ENCODE measurements at places on chromosomes 5 and 9.

DNA sequence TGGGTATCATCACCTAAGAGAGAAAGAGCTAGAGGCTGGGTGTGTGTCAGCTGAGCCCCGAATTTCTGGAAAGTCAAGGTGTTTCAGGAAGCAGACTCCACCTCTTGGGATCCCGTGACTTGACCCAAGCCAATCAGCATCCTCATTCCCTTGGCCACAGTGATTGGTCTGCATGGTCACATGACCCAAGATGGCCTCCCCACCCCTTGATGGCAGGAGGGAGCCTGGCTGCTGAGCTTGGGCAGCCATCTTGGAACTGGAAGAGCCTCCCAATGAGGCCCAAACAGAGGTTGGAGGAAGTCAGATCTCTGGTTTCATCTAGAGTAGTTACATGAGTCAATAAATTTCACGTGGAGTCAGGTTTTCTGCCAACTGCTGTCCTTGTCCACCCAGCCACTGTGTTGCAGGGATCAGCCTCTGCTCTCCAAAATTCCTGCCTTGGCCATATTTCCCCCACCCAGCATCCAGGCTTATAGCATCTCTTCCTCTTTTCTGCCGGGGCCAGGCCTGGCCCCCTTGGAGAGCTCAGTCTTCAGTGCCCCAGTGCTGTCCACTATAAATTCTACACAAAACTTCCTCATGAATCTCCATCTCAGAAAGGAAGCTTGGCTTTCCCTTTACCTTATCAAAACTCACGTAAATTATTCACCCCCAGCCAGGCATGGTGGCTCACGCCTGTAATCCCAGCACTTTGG lies 17.2 kb upstream of the SUSD3 start:
- DNase-seq: no peak

GRCh38 chr5:10464173-10464572 lies 22.5 kb downstream of the ROPN1L start:
- no peak for DNase-seq

DNA sequence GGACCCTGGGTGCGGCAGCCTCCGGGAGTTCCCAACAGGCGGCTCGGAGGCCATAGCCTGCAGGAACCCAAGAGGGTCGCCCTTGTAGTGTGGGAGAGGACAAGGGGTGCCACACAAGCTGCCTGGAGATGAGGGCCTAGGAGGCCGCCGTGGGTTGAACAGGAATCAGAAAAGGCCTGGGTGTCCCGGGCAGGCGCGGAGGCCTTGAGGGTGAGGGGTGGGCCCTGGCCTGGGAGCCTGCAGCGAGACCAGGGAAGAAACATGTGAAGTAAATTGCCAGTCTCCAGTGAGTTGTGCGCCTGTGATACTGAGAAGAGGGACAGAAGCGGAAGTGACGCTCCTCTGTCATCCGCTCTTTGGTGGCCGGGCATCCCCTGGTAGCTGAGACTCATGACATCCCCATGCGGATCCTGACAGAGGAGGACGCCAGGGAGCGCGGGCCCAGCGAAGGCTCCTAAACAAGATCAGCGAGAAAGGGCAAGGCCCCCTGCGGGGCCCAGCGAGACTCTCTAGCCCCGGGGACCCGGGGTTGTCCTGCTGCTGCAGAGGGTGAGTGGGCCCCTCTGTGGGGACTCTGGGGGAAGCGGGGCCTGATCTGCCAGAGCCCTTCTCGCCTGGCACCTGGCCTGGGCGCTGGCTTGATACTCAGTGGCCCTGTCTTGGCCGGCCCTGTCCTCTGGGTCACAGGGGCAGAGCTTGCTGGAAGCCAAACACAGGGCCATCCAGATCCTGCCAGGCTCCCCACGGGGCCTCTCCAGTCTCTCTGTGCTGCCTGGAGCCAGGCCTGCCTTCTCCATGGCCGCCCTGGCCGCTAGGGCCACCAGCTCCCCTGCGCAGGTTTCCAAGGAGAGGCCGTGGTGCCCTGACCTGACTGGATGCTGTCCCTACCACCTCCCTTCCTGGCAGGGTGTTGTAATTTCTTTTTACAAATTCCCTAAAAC lies 788.4 kb downstream of the TLE4 start:
- no peak for DNase-seq

DNA sequence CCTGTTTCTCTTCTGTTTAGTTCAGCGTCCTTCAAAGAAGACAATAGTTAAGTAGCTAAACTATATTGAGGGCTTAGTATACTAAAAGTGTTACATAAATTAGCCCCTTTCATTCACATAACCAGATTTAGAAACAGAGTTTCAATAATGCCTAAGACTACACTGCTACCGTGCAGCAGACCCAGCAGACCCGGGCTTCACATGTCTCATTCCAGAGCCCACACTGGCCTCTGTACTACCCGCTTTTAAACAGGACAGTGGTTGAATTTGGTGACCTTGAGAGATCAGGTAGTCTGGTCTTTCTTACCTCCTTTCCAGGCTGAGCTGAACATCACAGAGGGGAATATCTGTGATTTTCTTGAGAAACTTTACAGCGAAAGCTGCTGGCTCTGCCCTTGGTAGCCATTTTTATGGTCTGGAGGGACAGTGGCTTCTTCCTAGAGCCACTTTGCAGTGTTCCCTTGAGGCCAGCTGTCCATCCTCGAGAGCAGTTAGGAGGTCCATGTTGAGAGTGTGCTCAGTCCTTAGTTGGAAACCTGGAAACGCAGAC lies 56.5 kb downstream of the SLC22A5 start:
- no peak for DNase-seq

GRCh38 chr9:134272302-134273023 lies 53.8 kb upstream of the RXRA start:
- no peak for DNase-seq

GRCh38 chr5:7245121-7245651 lies 150.8 kb upstream of the ADCY2 start:
- DNase-seq: no peak

DNA sequence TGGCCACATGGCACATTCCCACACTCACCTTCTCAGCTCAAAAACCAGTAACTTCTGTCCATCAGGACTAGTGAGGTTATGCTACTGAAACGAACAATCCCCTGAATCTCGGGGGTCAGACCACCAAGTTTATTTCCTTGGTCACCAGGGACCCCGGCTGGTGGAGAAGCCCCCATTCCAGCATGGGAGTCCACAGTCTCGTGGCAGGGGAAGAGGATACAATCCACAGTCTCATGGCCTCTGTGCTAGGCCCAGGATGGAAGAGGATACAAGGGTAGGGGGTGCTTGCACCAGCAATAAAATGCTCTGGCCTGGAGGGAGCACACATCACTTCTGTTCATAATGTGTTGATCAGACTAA lies 7.4 kb upstream of the CARD19 start:
- DNase-seq: no peak

DNA sequence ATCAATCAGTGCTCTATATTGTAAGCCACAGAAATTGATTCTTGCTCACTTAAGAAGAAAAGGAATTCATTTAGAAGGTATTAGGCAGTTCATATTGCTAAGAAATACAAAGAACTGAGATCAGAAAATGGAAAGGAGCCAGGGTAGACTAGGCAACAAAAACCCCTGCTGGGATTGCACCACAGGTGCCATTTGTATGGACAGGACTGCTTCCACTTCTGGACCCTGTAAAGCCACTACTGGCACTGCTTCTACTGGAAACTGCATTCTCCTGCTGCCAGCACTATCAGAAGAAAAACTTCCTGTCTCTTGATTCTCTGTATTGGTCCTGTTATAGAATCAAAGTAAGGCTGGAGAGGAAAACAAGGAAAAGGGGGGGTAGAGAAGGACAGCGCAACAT lies 45.9 kb downstream of the CERT1 start:
- DNase-seq: no peak

DNA sequence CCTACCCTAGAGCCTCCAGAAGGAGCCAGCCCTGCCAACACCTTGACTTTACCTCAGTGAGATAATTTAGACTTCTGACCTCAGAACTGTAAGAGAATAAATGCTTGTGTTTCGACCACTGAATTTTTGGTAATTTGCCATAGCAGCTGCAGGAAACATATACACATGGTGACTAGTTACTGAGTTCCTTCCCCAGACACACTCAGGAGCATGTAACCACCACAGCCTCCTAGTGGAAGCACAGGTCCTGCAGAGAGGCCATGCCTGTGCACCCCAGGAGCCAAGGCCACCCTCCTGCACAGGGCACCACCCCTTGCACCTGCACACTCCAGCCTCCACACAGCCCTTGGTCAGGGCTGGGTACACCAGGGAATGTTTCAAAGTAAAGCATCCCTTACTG lies 7.6 kb upstream of the CAMSAP1 start:
- DNase-seq: no peak

- no peak for DNase-seq
Measured at GRCh38 chr5:34500236-34500847, 155.8 kb upstream of the RAI14 start.

DNA sequence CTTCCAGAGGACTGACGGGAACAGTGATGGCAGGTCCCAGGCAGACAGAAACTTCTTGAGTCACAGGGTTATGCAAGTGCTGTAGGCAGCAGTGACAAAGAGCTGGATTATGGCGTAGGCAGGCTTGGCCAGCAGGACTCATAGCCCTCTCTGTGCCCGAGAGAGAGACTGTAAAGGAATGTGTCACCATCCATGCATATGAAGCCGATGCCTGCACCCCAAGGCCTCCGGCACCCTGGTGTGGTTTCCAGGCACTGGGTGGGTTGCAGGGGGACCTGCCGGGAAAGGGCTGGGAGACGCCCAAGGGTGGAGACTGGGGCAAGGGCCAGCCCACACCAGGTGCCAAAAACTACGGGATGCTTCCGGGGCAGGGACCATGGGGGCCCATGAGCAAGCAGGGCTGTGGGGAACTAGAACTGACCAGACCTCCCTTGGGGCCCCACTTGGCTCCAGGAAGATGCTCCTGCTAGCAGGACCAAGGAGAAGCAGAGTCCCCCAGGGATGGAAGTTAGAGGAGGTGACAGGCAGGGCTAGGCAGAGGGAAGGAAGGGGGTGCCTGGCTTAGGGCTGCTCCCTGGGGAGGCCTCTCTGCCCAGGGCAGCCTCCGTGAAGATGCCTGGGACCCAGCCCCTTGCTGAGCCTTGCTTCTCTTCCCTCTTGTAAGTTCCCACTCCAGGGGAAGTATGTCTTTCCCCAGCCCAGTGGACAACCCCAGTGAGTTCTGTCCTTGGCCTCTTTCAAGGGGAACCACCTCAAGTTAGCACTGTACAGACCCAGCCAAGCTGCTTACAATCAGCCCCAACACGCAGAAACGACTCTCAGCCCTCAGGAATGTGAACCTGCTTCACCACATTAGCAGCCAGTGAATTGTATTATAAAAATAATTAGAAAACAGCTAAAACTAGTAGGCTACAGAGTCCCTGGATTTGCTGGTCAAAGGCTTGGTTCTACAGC lies 10.5 kb upstream of the IPPK start:
- DNase-seq: no peak

DNA sequence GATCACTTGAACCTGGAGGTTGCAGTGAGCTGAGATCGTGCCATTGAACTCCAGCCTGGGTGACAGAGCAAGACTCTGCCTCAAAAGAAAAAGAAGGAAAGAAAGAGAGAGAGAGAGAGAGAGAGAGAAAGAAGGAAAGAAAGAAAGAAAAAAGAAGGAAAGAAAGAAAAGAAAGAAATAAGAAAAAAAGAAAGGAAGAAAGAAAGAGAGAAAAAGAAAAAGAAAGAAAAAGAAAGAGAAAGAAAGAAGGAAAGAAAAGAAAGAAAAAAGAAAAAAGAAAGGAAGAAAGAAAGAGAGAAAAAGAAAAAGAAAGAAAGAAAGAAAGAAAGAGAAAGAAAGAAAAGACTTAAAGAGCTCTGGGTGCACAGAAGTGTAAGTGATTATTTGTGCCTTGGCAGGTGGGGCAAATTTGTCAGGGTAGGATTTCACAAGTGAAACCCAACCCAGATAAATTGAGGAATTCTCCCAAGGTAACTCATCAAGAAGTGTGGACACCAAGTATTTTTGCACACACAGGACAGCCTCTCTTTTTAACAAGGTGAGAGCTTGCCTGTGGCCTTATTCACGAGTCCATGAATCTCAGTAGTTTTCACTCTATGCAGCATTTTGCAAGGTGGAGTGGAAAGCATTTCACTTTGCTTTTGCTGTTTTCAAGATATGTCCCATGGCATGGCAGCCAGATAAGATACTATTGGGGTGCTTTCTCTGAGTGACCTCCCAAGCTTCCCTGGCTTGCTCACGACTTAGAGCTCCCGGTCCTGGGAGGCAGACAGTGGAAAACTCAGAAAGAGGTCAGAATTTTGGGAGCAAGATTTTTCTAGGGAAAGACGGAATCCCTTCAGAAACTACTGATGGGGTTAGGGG lies 57.8 kb downstream of the C9orf153 start:
- no peak for DNase-seq

DNA sequence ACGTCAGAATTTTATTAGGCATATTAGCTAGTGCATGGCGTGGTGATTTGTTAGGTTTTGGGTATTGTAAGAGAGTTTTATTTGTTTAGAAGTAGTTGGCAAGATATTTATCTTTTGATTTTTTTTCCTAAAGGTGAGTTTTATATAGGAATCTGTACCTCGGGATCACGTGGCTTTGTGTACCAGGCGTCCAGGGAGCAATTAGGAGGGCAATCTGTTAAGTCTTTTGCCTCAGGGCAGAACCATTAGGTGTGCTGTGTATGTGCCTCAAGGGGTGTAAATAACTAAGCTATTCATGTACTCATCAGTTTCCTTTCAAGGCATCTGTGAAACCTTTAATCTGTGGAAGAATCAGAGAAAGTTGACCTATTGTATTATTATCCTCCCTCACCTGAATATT lies 39.4 kb downstream of the ZSWIM6 start:
- no peak for DNase-seq

DNA sequence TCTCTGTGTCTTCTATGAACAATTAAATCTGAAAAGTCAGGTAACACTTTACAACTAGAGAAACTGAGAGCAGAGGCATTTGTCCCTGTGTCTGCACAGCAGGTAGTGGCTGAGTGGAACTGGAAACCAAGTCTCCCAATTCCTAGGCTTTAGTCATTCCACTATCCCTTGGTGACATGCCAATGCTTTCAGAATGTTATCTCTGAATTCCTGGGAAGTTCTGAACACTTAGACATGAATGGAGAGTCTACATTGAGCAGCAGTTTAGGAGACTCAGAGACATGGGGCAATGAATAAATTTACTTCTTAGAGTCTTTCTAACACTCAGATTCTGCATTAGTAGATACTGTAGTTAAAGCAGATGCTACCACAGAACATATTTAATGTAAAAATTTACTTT lies 94.8 kb upstream of the APC start:
- no peak for DNase-seq

- no peak for DNase-seq
Measured at GRCh38 chr5:58926541-58926935, 343.7 kb downstream of the RAB3C start.

DNA sequence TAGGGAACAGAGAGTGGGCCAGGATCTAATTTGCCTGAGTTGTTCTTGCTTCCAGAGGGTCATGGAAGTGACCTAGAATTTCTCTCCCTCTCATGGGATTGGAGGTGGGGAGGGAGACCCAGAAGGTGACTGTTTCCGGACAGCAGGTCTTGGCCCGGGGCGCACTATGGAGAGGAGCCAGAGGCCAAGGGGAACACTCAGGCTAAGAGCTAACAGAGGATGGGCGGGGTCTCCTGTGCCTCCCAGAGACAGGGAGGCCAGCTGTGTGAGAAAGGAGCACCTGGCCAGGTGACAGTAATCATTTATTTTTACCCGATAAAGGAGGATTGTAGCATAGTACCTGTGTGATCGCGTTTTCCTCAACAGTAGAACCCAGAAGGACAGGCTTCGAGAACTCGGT lies 50.9 kb upstream of the ANKH start:
- no peak for DNase-seq
